ENCODE measurements at places on chromosomes 5 and 9.

DNA sequence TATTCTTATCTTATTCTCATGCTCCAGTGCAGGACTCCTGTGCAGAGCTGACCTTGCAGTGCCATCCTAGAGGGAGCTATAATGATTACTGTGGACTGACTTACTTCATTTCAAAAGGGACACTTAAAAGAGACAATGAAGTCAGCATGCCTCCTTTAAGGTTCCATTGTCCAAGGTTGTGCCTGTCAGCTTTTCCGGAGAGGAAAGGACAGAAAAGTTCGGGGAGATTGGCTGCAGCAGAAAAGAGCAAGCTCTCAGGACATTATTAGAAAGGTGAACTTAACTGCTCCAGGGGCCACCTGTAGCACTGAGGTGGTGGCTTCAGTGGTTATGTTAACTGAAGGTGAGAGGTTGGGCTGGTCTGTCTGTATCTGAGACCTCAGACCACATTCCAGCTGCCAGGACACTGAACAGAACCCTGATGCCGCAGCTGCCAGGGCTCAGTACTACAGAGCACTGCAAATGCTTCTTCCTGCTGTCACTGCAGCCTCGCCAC is 112.9 kb downstream of the ST8SIA4 start:
- DNase-seq: peak; percentile 25

DNA sequence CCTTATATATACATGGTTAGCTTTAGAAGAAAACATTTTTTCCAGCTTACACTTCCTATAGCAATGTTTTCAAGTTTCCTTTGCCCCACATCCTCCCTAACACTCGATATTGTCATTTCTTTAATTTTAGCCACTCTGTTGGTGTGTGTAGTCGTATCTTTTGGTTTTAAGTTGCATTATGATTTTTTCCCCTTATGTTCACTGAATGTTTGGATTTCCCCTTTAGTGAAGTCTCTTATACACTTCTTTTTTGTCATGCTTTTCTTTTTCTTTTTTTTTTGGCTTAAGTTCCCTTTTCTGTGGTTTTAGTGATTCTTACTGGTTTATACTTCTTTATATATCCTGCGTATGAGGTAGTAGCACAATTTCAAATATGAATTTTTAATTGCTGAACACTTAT is 58.8 kb downstream of the KDM4C start:
- DNase-seq: no peak

DNA sequence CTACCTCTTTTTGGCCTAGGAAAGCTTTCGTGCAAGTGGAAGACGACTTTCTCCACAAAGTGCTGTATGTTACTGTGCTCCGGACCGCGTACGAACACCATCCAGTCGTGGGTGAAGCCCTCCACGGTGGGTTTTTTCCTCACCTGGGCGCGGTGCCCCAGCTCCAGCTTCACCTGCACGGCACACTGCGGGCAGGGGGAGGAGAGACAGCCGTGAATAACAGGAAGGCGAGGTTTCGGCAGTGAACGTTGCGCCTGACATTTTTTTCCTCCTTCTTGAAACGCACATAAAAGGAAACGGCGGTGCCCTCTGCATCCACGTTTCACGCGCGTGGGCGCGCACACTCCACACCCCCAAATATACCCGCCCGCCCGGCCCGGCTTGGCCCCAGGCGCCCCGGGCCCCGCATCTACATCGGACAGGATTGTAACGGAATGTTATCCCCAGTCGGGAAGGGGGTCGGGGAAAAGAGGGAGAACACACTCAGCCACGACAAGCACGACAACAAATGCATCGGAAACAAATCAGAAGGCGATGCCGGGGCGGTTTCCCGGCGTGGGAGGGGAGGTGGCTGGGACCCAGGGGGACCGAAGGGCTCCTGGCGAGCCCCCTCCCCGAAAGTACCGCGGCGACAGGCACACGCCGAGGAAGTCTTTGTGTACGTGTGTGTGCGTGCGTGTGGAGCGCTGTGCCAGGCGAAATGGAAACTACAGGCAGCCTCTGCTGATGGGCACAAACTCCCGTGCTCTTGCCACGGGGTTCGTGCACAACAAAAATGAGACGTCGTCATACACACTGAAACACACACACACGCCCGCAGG is 1.4 kb downstream of the MLLT3 start:
- DNase-seq: peak; percentile 43

DNA sequence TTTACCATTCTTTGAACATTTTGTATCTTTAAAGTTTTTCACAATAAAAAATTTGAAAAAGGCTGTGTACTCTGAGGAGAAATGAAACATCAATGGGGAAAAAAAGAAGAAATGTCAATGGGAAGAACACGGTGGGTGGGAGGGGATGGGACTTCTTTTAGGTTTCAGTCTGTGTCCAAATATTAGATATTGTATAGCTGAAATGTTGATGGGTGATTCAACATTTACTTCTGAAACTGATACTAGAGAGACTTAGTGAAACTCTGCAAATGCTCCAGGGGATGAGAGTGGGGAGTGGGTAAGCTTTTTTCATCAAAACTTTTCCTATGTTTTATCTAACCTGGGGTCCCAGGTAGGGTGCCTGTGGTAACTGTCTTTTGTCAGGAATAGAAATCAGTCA is 311.9 kb downstream of the MAN2A1 start:
- DNase-seq: no peak

GRCh38 chr9:95981761-95982390 is 106.4 kb downstream of the ERCC6L2 start:
- peak; percentile 35 for DNase-seq

- DNase-seq: no peak
Observed at GRCh38 chr9:129949821-129950220, 93.2 kb downstream of the FNBP1 start.

GRCh38 chr9:85536076-85536475 is 205.7 kb downstream of the AGTPBP1 start:
- no peak for DNase-seq

GRCh38 chr9:33379666-33380389 is 22.5 kb downstream of the AQP7 start:
- DNase-seq: no peak

- DNase-seq: no peak
Observed at GRCh38 chr5:170219615-170220014, 13.2 kb upstream of the C5orf58 start.

DNA sequence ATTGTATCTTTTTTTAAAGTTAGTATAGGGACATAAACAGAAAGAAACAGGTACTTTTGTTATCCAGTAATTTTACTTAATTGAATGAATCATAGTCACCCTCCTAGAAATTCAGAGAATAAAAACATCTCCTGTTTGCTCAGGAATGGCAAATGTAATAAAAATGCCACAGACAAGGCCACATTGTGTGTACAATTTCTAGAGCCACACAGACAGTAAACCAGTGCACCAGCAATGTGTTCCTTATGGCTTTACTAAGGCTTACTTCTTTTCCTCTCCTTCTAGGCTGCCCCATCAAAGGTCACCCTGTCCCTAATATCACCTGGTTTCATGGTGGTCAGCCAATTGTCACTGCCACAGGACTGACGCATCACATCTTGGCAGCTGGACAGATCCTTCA is 145.5 kb downstream of the SAXO1 start:
- no peak for DNase-seq

DNA sequence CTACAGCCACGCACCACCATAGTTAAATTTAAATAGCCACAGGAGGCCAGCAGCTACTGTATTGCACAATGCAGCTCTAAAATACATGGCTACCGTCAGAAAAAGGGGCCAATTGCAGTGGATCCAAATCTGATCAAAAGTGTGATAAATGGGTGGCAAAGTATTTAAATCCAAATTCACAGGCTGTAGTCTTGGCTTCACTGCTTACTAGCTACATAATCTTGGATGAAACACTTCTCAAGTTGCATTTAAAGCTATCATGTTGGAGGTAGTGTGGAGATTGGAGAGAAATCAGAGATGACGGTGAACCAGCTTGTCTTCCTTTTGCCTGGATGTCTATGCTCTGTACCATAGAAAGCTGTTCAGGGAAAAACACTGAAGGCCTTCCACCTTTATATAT is 24.0 kb upstream of the SLC44A1 start:
- no peak for DNase-seq

GRCh38 chr5:98065261-98065909 is 708.1 kb upstream of the RGMB start:
- DNase-seq: no peak

DNA sequence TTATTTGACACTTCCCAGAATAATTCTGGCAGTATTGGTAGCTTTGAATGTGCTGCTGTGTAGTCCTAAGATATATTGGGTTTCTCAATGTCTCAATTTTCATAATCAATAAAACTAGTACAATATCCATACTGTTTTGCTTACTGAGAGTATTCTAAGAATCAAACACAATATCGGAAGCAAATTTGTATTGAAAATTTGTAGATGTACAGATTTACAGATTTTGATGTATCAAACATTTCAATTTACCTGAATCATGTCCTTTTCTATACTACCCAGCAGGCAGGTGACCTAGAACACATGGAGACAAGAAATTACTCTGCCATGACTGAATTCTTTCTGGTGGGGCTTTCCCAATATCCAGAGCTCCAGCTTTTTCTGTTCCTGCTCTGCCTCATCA is at the start of gene OR13D1:
Gene OR13D1, plus strand, starts transcription at position 301 of the 400 bp plus-strand sequence. Its CDS starts 0 bp downstream, at position 301.
- no peak for DNase-seq
